Esophagus muscularis mucosa (tissue), 4 donors: ENCODE measurements at places on chromosomes 7 and 10. TPM values are rescaled to one million over a fixed set of nuclear protein-coding genes. Genes with fewer than 3 reads are reported as not detected.

HILPDA gene
- total RNA-seq: 4.1 TPM

- H3K27me3 ChIP-seq: no peaks in the 10 kb centered on the region
- DNase-seq: no peak
- H3K4me1 ChIP-seq: peaks cover 6% of the 10 kb centered on the region
- no peak overlapping the region for H3K27ac ChIP-seq
- H3K36me3 ChIP-seq: no peaks in the 10 kb centered on the region
Measured at GRCh38 chr7:99674995-99675742, 4.6 kb downstream of the CYP3A5 start.

- H3K27me3 ChIP-seq: no peaks in the 10 kb centered on the region
- DNase-seq: no peak
- H3K36me3 ChIP-seq: no peaks in the 10 kb centered on the region
Measured at GRCh38 chr7:129047761-129048160, 7.2 kb downstream of the TNPO3 start.

GRCh38 chr7:79403451-79403850, 50.0 kb downstream of the MAGI2 start:
- no peak for DNase-seq
- H3K4me1 ChIP-seq: no peaks in the 10 kb centered on the region
- H3K27me3 ChIP-seq: no peaks in the 10 kb centered on the region
- no peaks in the 10 kb centered on the region for H3K36me3 ChIP-seq
- peak overlapping the region; percentile 63 for H3K27ac ChIP-seq
